ENCODE measurements at places on chromosomes 2 and 18.
A peak's percentile ranks its signal among the peaks of the same experiment; 100 is the strongest.

DNA sequence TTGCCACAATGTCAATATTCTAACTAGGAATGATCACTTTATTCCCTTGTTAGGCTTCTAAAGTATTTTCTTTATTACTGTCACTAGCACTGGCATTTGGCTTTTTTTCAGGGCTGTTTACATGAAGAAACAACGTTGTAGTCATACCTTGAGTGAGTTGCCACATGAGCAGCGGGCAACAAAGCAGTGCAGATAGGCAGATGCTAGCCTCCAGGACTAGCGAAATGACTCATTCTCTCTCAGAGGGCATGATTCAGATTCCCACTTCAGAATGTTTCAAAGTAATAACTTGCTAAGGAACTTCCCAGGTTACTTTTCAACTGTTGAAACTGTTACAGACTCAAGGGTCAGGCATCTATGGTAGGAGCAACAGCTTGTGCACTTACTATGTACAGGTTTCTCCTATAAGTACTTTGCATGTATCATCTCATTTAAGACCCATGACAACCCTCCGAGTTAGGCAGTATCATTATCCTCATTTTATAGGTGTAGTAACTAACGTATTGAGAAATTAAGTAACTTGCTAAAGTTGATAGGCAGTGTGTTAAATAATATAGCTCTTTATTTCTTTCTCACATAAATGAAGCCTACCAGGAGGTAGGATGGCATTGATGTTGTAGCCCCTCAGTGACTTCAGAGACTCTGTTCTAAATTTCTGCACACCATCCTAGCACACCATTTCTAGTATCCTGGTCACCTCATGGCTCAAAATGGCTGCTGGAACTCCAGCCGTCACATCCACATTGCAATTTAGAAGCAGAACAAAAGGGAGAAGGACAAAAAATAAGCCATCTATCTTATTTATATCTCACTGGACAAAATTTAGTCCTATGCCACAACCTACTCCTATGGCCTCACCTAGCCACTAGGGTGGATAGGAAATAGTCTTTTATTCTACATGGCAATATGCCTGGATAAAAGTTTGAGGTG lies 83.3 kb downstream of the ICOS start:
- no peak for DNase-seq
- no peaks in the 10 kb centered on the region for H3K27me3 ChIP-seq
- peaks cover 22% of the 10 kb centered on the region for H3K4me1 ChIP-seq
- no peak overlapping the region for H3K27ac ChIP-seq
- no peak overlapping the region for H3K4me3 ChIP-seq

- H3K27me3 ChIP-seq = no peaks in the 10 kb centered on the region
- no peak overlapping the region for H3K4me3 ChIP-seq
- H3K4me1 ChIP-seq = peaks cover 30% of the 10 kb centered on the region
- H3K36me3 ChIP-seq = no peaks in the 10 kb centered on the region
Measured at GRCh38 chr2:205565142-205565522, 117.2 kb upstream of the NRP2 start.

DNA sequence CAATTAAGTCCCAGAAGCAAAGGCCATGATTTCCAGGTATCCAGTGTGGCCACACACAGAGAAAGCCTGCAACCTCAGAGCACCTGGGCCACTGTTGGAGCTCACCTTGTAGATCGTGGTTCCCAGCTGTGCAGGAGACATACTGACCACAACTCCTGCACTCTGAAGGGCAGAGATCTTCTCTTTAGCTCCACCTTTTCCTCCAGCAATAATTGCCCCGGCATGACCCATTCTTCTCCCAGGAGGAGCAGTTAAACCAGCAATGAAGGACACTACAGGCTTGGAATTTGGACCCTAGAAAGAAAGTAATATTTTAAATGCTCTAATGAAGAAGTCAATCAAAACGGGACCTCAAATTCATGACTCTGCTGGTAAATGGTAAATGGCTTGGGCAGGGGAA lies 33.8 kb downstream of the SUCLG1 start:
- H3K4me3 ChIP-seq = no peak overlapping the region
- H3K36me3 ChIP-seq = peaks cover 66% of the 10 kb centered on the region
- no peaks in the 10 kb centered on the region for H3K4me1 ChIP-seq
- DNase-seq = no peak

GRCh38 chr18:77115192-77115953 lies 17.2 kb downstream of the MBP start:
- H3K4me1 ChIP-seq = peaks cover 9% of the 10 kb centered on the region
- H3K27ac ChIP-seq = peak overlapping the region; percentile 60
- no peaks in the 10 kb centered on the region for H3K27me3 ChIP-seq
- H3K36me3 ChIP-seq = no peaks in the 10 kb centered on the region
- H3K4me3 ChIP-seq = no peak overlapping the region

GRCh38 chr2:162928356-162928755 lies 89.8 kb upstream of the KCNH7 start:
- H3K4me1 ChIP-seq = no peaks in the 10 kb centered on the region
- H3K27ac ChIP-seq = no peak overlapping the region
- no peak overlapping the region for H3K4me3 ChIP-seq
- no peaks in the 10 kb centered on the region for H3K27me3 ChIP-seq

- no peak for DNase-seq
- H3K36me3 ChIP-seq = no peaks in the 10 kb centered on the region
- H3K27me3 ChIP-seq = no peaks in the 10 kb centered on the region
- H3K4me1 ChIP-seq = no peaks in the 10 kb centered on the region
- no peak overlapping the region for H3K27ac ChIP-seq
Measured at GRCh38 chr18:6521803-6522418, 107.2 kb upstream of the L3MBTL4 start.

GRCh38 chr2:188726626-188727247 lies 247.4 kb upstream of the COL3A1 start:
- H3K4me1 ChIP-seq = no peaks in the 10 kb centered on the region
- H3K27ac ChIP-seq = no peak overlapping the region
- DNase-seq = no peak

DNA sequence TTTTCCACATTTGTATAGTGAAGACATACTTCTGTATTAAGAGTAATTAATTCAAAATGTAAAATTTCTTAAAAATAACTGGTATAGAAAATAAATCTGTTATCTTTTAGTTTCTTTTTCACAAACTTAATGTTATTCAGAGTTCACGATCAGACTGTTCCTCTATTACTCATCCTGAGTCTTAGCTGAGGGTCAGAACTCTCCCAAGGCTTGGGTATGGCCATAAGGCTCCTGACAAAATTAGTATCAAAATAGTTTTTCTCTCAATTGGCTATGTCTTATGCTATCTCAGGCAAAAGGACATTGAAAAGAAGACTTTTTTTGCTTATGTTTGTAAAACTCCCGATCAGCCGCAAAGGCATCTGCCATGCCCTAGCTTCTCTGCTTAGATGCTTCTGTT lies 56.1 kb upstream of the NAB1 start:
- H3K27me3 ChIP-seq = no peaks in the 10 kb centered on the region
- no peak overlapping the region for H3K4me3 ChIP-seq
- no peak overlapping the region for H3K27ac ChIP-seq
- H3K36me3 ChIP-seq = no peaks in the 10 kb centered on the region
- H3K4me1 ChIP-seq = no peaks in the 10 kb centered on the region

DNA sequence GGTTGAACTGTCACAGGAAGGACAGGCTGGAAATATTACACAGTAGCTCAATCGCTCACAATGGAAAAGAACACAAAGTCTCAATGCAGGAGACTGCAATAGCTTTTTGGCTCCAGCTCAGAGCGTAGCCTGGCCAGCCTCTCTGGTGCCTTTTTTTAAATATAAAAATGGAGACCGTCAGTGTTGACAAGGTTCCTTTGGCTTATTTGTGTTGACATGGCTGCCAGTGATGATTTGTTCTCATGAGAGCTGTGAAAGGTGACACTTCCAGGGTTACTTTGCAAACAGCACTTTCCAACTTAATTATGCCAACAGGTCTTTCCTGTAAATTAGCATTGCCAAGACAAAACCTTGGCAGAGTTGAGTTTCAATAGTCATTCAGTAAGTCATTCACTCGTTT lies 70.8 kb downstream of the KCNE4 start:
- DNase-seq = no peak
- no peaks in the 10 kb centered on the region for H3K27me3 ChIP-seq
- H3K27ac ChIP-seq = no peak overlapping the region
- H3K4me1 ChIP-seq = peaks cover 8% of the 10 kb centered on the region

- H3K4me1 ChIP-seq = no peaks in the 10 kb centered on the region
- H3K27ac ChIP-seq = no peak overlapping the region
- DNase-seq = no peak
Measured at GRCh38 chr2:130806370-130806769, 30.3 kb upstream of the ARHGEF4 start.

GRCh38 chr18:55185391-55185790 lies 226.1 kb upstream of the CCDC68 start:
- DNase-seq = no peak
- H3K4me3 ChIP-seq = no peak overlapping the region
- no peak overlapping the region for H3K27ac ChIP-seq
- no peaks in the 10 kb centered on the region for H3K27me3 ChIP-seq

DNA sequence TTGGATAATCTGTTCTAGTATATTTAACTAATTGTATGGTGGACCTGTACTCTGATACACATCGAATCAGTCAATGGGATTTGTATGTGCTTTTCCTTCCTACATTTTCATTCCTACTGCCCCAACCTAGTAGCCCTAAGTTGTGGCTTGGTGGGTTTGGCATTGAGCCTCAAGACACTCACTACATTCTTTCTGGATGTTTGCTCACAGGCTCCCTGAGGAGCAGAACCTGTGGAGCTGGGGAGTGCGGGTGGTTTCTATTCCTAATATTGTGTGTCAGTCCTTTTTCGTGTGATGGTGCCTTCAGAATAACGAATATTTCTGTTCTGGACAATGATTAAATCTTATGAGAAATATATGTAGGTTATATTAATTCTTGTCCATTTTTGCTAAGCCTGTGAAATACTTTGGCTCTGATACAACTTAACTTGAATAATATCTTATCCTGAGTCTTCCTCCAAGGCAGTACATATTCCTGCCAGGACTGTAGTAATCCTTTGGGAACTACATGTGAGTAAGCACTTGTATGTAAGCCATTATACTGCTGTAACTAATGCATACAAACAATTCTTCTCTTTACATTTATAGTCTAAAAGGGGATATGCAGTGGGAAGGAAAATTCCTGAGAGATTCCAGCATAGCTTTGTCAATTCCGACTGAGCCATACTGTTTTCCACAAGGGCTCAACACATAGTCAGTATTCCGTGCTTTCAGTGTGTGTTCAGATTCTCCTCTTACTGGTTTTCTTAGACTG lies 150.6 kb downstream of the AGPS start:
- H3K4me3 ChIP-seq = no peak overlapping the region
- H3K4me1 ChIP-seq = peaks cover 11% of the 10 kb centered on the region
- H3K27ac ChIP-seq = peak overlapping the region; percentile 24
- peak; percentile 68 for DNase-seq
- H3K27me3 ChIP-seq = no peaks in the 10 kb centered on the region

- H3K4me3 ChIP-seq = no peak overlapping the region
- no peak for DNase-seq
- H3K27ac ChIP-seq = no peak overlapping the region
- H3K4me1 ChIP-seq = no peaks in the 10 kb centered on the region
- no peaks in the 10 kb centered on the region for H3K36me3 ChIP-seq
- no peaks in the 10 kb centered on the region for H3K27me3 ChIP-seq
Measured at GRCh38 chr18:46291149-46291548, 187.0 kb downstream of the HAUS1 start.
